H7 (cell line): ENCODE measurements at places on chromosomes 3 and 15. TPM values are rescaled to one million over a fixed set of nuclear protein-coding genes. Genes with fewer than 3 reads are reported as not detected.

GRCh38 chr3:10974746-10975375 is 17.7 kb upstream of the SLC6A1 start:
- no peak for DNase-seq

Gene FBXW12
- total RNA-seq = 0.07 and 0.67 TPM in 2 replicates

Gene ADCY5
- total RNA-seq = 2.4 and 5.1 TPM in 2 replicates

Gene SAXO2
- 1.1 and 8.6 TPM in 2 replicates for total RNA-seq

DNA sequence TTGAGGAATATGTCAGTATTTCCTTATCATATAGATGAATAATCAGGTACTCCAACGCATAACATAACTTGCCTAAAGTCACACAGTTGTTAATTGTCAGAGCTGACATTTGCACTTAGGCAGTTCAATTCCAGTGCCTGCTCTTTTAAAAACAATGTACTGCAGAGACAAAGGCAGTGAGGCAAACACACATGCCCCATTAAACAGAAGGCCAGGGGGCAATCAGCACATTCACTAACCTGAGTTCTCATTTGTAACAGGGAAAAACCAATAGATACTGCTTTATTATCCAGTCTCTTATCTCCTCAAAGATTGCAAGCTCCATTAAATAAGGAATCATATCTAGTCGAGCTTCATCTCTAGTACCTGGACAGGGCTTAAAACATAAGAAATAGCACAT is 1017.4 kb downstream of the SQOR start:
- DNase-seq = no peak

Gene ADAMTS9
- total RNA-seq = 4.9 and 5.6 TPM in 2 replicates

DNA sequence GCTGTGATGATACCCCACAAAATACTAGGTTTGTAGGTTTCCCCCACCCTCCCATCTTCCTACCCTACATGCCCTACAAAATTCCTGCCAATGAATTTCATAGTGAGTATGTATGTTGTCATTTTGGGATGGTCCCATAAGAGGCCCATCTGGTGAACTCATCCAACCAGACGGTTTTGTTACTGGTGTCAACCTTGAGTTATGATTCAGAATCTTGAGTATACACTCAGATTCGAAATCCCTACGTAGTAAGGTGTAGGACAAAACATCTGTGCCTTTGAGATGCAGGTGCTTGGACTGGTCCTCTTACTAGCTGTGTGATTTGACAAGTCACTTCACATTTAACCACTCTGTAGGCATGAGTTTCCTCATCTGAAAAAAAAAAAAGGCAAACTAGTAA is 3.6 kb downstream of the SIAH2 start:
- DNase-seq = no peak

DNA sequence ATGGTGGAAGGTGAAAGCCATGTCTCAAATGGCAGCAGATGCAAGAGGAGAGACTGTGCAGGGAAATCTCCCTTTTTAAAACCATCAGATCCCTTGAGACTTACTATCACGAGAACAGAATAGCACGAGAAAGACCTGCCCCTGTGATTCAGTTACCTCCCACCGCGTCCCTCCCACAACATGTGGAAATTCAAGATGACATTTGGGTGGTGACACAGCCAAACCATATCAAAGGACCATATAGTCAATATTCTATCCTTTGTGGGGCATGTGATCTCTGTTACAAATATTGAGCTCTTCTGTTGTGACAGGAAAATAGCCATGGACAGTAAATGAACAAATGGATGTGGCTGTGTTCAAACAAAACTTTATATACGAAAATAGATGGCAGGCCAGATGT is 77.2 kb upstream of the ACKR4 start:
- DNase-seq = no peak

DNA sequence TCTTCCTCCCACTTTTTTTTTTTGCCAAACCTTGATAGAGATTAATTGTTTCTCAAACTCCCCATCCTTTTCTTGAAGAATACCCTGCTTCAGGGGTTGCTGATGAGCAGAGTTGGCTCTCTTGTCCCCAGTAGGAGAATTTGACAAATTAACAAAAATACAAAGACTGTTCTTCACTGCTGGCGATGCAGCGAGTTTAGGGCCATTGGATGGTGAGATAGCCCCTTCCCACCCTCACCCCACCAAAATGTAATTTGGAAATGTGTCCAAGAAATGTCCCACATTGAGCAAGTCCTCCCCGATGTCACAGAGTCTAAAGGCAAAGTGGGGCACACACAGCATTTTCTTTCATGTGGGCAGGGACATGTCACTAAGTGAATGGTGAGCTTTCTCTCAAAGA is 136.0 kb upstream of the RARB start:
- no peak for DNase-seq

GRCh38 chr3:69422751-69423150 is 36.9 kb upstream of the FRMD4B start:
- no peak for DNase-seq

DNA sequence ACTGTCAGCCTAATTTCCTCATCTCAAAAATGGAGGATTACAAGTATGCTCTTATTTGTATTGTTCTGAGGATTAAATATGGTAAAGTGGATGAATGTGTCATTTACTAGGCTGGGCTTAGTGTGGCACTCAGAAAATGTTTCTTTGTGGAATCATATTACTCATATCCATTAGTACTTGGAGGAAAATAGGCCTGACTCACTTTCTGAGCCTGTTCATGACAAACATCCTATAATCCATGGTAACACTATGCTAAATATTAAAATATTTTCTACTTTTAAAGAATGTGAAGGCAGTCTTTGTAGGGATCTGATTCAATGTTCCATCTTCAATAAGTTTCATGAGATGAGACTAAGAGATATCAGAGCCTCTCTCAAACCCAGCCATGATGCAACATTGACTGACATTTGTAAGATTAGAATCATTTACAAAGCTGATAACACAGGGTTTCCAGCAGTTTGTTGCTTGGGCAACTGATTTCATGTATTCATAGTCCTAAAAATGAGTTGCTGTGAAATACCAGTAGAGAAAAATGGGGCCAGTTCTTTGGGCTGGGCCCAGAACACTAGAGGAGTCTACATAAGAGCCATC is 1048.5 kb downstream of the NTRK3 start:
- DNase-seq = no peak

- no peak for DNase-seq
Observed at GRCh38 chr3:126967386-126967785, 15.5 kb upstream of the PLXNA1 start.

Gene BAHD1
- 45.7 and 47.4 TPM in 2 replicates for total RNA-seq

GRCh38 chr3:146705225-146705624 is 100.1 kb upstream of the PLSCR5 start:
- no peak for DNase-seq

Gene SLC51B
- not detected in 2 replicates for total RNA-seq

Gene FSD2
- 0.03 TPM in 1 of 2 replicates, not detected in the other for total RNA-seq

DNA sequence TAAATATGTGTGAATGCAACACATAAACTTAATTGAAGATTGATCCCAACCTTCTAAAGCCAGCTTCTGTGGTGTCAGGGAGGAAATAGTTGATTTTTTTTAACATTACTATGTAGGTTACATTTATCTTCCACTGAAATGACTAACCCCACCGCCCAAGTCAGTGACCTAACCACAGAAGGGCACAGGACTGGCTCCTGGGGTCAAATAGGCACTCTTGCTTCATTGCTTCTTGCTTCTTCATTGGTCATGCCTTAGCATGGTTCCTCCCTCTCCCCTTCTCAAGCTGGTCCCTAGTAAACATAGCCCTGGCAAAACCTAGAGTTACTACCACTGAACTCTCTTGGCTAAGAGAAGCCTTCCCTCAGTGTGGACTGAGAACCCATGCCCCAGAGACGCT is 12.3 kb downstream of the EIF1B start:
- no peak for DNase-seq

Gene FEZF2
- 0.14 TPM in 1 of 2 replicates, not detected in the other for total RNA-seq

GRCh38 chr15:88120026-88120425 is 136.5 kb downstream of the NTRK3 start:
- no peak for DNase-seq

Gene DUOXA2
- not detected in 2 replicates for total RNA-seq

Gene CCDC54
- total RNA-seq = not detected in 2 replicates

Gene IRAK2
- total RNA-seq = 0.83 and 1.9 TPM in 2 replicates

Gene THUMPD3
- total RNA-seq = 17.4 and 22.1 TPM in 2 replicates

GRCh38 chr15:31034152-31034551 is 42.7 kb upstream of the MTMR10 start:
- no peak for DNase-seq

Gene PYDC2
- not detected in 2 replicates for total RNA-seq

GRCh38 chr3:106423321-106424225 is 554.8 kb upstream of the CBLB start:
- no peak for DNase-seq

- peak; percentile 76 for DNase-seq
Observed at GRCh38 chr3:127411083-127411727, 123.4 kb upstream of the PRR20G start.
